IPS-NIHi11 (cell line): ENCODE measurements at places on chromosomes 11 and 22.

DNA sequence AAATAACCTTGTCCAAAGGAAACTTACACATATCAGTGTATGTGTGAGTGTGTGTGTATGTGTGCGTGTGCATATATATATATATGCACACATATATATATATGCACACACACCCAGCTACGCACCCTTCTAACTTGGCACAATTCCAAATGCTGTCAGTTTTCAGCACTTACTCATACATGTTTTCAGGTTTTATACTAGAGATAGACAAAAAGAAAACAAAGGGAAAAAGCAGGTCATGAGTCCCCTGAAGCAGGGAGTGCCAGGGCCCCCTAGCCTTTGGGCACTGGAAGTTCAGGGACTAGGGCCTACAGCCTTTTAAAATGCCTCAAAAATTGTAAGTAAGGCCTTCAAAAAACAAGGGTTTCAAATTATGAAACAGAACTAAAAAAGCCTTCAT, 265.4 kb downstream of the CADM1 start:
- no peak for DNase-seq

DNA sequence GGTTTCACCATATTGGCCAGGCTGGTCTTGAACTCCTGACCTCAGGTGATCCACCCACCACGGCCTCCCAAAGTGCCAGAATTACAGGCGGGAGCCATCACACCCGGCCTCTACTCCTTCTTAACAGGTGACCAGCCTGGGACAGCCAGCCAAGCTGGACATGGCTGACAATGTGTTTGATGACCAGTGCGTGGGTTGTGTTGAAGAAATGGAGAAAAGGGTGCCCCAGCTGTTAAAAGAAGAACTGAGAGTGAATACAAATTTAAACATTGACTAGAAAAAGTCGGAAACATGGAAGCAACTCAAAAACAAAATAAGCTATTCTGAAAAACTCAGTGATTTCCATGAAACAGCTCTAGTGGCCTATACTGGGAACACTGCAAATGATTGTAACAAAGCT, 86.5 kb upstream of the CLPB start:
- DNase-seq: no peak

DNA sequence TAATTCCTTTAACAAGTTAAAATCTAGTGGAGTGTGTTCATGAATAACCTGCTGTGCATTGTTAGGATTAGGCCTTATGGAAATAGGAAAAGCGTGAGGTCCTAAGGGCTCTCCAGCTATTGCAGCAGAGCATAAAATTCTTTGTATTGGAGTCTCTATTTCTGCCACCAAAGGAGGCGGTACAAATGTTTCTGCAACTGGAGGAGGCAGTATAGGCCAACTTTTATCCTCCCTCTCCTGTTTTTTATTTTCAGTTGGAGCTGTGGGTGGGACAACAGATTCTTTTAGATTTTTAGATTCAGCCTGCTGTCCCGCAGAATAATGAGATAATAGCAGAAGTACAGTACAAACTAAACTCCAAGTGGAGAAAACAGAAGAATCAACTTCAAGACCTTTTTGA, 26.2 kb downstream of the OR10A6 start:
- DNase-seq: no peak

- DNase-seq: no peak
Measured at GRCh38 chr11:103499710-103500340, 390.6 kb downstream of the DYNC2H1 start.
